ENCODE measurements at places on chromosomes 7 and 10. TPM values are rescaled to one million over a fixed set of nuclear protein-coding genes. Genes with fewer than 3 reads are reported as not detected.

- H3K36me3 ChIP-seq, result peaks cover 4% of the 10 kb centered on the region
- no peaks in the 10 kb centered on the region for H3K27me3 ChIP-seq
- H3K4me3 ChIP-seq, result no peak overlapping the region
- H3K27ac ChIP-seq, result no peak overlapping the region
Measured at GRCh38 chr10:103062854-103063590, 130.1 kb downstream of the NT5C2 start.

GRCh38 chr7:75716992-75717626 is 21.6 kb downstream of the HIP1 start:
- no peak overlapping the region for H3K4me3 ChIP-seq
- no peaks in the 10 kb centered on the region for H3K36me3 ChIP-seq
- H3K27me3 ChIP-seq, result no peaks in the 10 kb centered on the region
- H3K4me1 ChIP-seq, result no peaks in the 10 kb centered on the region

DNA sequence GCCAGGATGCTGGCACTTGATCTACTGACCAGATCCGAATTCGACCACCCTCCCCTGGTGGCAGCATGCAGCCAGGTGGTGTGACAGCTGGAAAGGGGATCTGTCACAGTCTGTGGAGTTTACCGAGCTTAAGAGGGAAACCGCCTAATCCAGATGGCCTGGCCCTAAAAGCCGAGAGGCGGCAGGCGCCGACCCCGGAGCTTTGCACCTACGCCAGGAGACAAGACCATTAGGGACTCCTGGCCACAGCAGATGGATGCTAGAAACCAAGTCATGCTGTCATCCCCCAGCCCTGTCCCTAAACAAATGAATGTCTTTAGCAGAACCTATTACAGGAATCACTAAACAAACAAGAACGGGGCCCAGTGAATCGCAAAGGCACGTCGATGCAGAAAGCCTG is 27.7 kb downstream of the RCC1L start:
- H3K27me3 ChIP-seq, result no peaks in the 10 kb centered on the region
- DNase-seq, result no peak
- H3K4me3 ChIP-seq, result no peak overlapping the region
- H3K4me1 ChIP-seq, result no peaks in the 10 kb centered on the region

GRCh38 chr7:157235357-157236333 is 96.9 kb downstream of the UBE3C start:
- no peaks in the 10 kb centered on the region for H3K27me3 ChIP-seq
- no peak overlapping the region for H3K4me3 ChIP-seq

- H3K27me3 ChIP-seq, result no peaks in the 10 kb centered on the region
- no peak overlapping the region for H3K4me3 ChIP-seq
- no peak overlapping the region for H3K27ac ChIP-seq
- H3K4me1 ChIP-seq, result peaks cover 4% of the 10 kb centered on the region
- no peaks in the 10 kb centered on the region for H3K36me3 ChIP-seq
Measured at GRCh38 chr10:70811881-70812280, 3.9 kb upstream of the SGPL1 start.

DNA sequence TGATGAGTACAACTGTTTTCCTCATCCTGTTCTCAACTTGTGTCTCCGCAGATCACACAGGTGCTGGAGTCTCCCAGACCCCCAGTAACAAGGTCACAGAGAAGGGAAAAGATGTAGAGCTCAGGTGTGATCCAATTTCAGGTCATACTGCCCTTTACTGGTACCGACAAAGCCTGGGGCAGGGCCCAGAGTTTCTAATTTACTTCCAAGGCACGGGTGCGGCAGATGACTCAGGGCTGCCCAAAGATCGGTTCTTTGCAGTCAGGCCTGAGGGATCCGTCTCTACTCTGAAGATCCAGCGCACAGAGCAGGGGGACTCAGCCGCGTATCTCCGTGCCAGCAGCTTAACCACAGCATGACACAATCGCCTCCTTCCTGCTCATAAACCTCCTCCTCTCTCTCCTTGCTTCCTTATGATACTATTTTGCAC is 126.7 kb upstream of the PRSS58 start:
- H3K27me3 ChIP-seq, result no peaks in the 10 kb centered on the region
- DNase-seq, result no peak
- H3K4me1 ChIP-seq, result no peaks in the 10 kb centered on the region

DNA sequence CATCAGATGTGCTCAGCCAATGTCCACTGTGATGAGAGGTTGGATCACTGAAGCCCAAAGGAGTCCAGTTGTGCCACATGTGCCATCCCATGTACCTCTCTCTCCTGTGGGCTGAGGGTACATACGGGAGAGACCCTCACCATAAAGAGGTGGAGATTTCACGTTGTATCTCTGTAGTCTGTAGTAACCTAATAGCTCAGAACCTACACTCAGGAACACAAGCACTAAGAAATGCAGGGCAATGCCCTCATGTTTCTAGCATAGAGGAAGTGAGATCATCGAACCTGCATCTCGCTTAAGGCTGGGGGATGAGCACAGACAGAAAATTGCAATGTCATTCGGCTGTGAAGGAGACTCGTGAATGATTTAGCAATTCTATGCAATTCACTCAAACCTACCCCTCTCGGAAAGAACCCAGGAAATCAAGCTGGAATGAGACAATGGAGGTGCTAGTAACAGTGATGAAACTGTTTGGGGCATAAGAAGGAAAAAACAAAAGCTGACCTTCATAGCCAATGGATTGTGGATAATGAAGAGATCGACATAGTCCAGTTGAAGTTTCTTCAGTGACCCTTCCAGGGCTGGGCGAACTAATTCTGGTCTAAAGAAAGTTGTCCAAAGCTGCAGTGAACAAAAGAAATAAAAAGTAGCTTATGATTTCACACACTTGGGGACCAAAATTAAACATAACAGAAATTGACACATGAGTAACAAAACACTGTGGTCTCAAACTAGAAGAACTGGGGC is 80.3 kb upstream of the UCN3 start:
- no peak overlapping the region for H3K27ac ChIP-seq
- no peak for DNase-seq
- no peak overlapping the region for H3K4me3 ChIP-seq
- H3K4me1 ChIP-seq, result peaks cover 9% of the 10 kb centered on the region
- no peaks in the 10 kb centered on the region for H3K36me3 ChIP-seq

DNA sequence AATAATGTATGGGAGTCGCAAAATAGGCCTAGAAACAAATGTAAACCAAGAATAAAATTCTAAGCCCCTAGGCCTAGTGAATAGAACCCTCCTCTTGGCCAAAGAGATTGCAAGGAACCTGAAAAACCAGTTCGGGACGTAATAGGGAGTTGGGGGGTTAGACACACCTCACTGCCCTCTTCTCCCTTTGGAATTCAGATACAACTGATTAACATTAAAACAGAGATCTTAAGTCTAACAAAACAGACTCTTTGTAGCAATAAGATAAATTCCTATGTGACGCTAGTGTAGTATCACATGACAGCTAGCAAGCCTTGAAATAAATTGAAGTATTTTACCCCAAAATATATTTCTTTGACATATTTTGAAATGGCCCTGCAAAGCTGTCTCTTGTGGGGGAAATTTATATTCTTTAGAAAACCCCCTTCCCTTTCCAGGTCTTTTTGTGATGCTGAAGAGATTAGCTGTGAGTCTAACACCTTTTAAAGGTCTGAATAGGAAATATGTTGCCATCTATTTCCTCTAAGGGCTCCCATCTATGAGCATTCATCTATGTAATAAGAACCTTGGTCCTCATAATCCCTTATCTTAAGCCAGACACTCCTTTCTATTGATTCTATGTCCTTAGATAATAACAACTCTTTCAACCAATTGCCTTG is 623.4 kb upstream of the NRG3 start:
- no peaks in the 10 kb centered on the region for H3K4me1 ChIP-seq
- H3K27ac ChIP-seq, result no peak overlapping the region
- H3K4me3 ChIP-seq, result no peak overlapping the region
- no peak for DNase-seq
- H3K27me3 ChIP-seq, result no peaks in the 10 kb centered on the region

- H3K4me1 ChIP-seq, result peaks cover 23% of the 10 kb centered on the region
- H3K27me3 ChIP-seq, result no peaks in the 10 kb centered on the region
- no peak overlapping the region for H3K4me3 ChIP-seq
- H3K36me3 ChIP-seq, result no peaks in the 10 kb centered on the region
Measured at GRCh38 chr7:112073530-112073929, 132.7 kb downstream of the DOCK4 start.

- H3K4me3 ChIP-seq, result no peak overlapping the region
- no peaks in the 10 kb centered on the region for H3K27me3 ChIP-seq
- H3K4me1 ChIP-seq, result no peaks in the 10 kb centered on the region
- H3K36me3 ChIP-seq, result no peaks in the 10 kb centered on the region
Measured at GRCh38 chr10:120578890-120579289, 121.9 kb downstream of the PLPP4 start.

DNA sequence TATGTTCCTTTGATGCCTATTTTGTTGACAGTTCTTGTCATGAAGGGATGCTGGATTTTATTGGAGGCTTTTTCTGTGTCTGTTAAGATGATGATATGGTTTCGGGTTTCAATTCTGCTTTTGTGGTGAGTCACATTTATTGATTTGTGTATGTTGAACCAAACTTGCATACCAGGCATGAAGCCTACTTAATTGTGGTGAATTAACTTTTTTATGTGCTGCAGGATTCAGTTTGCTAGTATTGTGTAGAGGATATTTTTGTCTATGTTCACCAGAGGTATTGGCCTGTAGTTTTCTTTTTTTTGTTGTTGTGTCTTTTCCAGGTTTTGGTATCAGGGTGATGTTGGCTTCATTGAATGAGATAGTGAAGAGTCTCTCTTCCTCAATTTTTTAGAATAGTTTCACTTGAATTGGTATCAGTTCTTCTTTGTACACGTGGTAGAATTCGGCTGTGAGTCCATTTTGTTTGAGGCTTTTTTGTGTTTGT is 345.9 kb downstream of the KIF20B start:
- DNase-seq, result no peak
- no peak overlapping the region for H3K4me3 ChIP-seq
- H3K36me3 ChIP-seq, result no peaks in the 10 kb centered on the region
- H3K27me3 ChIP-seq, result no peaks in the 10 kb centered on the region

- DNase-seq, result no peak
- no peak overlapping the region for H3K4me3 ChIP-seq
- no peaks in the 10 kb centered on the region for H3K36me3 ChIP-seq
- no peaks in the 10 kb centered on the region for H3K4me1 ChIP-seq
- H3K27me3 ChIP-seq, result no peaks in the 10 kb centered on the region
- H3K27ac ChIP-seq, result no peak overlapping the region
Measured at GRCh38 chr10:68155615-68156210, 46.4 kb downstream of the MYPN start.

GRCh38 chr7:45007106-45007505 is 7.1 kb downstream of the CCM2 start:
- DNase-seq, result no peak
- H3K4me1 ChIP-seq, result peaks cover 1% of the 10 kb centered on the region
- no peaks in the 10 kb centered on the region for H3K36me3 ChIP-seq
- no peaks in the 10 kb centered on the region for H3K27me3 ChIP-seq

DNA sequence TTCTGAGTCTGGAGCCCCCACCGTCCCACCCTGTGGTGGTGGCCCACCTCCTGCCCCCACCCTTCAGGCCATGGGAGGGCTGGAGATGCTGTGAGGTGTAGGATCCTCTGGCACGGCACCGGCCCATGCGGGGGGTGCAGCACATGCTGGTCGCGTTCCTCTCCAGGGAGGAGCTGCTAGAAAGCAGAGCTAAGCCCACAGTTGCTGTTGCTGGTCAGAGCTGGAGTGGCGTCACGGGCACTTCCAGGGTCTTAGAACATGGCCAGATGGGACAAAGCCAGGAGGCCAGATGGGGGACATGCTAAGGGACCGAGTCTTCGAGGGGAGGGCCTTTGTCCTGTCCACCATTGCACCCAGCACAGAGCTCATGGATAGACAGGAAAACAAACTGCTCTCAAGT is 21.6 kb downstream of the AGAP3 start:
- H3K36me3 ChIP-seq, result no peaks in the 10 kb centered on the region
- no peak for DNase-seq
- H3K4me3 ChIP-seq, result no peak overlapping the region

DNA sequence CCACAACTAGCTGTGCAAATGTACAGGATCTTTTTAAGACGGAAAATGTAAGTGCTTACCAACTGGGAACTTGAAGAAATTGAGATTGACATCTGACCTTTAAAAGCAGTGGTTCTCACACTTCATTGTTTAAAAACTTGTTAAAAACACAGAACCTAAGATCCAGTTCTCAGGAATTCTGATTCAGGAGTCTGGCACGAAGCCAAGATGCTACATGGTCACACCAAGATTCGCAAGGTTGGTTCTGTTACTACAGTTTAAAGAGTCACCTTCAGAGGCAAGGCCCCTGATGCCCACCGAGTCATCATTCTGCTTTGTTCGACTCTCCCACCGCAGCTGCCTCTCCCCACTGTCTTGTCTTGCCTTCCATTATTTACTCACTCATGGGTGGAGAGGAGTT is 113.3 kb downstream of the GLI3 start:
- H3K36me3 ChIP-seq, result no peaks in the 10 kb centered on the region
- no peak overlapping the region for H3K27ac ChIP-seq
- no peak overlapping the region for H3K4me3 ChIP-seq
- no peaks in the 10 kb centered on the region for H3K27me3 ChIP-seq
- no peaks in the 10 kb centered on the region for H3K4me1 ChIP-seq

DNA sequence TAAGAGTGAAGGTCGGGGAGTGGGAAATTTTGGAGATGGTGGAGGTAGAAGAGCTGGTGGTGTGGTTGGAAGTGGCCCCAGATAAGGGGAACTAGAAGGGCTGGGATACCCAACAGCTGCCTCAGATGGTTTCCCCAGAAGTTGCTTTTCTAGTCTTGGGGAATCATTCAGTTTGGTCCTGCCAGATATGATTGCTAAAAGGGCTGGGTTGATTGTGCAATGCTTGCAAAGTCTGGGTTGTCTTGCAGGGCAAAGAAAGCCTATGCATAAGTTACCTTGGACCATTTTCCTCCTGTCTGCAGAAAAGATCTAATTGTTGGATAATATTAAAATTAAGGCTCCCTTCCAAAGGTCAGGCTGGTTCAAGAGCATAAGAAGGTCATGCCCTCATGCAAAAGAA is 213.8 kb upstream of the ZNF804B start:
- no peak overlapping the region for H3K4me3 ChIP-seq
- no peaks in the 10 kb centered on the region for H3K4me1 ChIP-seq
- no peak for DNase-seq
- H3K27ac ChIP-seq, result no peak overlapping the region
- no peaks in the 10 kb centered on the region for H3K27me3 ChIP-seq

DNA sequence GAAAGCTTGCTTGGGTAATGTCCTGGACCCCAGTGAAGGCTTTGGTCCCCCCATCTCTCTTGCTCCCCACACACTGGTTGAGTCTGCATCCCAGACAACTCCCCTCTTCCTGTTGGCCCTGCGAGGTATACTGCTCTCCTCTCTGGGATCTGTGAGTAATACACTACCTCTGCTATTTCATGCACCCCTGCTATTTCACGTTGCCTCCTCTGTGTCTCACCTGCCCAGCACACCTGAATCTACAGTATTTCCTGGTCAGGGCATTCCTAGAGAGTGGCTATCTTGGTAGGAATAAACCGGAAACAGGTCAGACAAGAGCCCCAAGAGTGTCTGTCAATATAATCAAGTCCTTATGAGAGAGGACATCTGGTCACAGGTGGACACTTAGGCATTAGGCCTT is 114.3 kb upstream of the ODAD2 start:
- peaks cover 5% of the 10 kb centered on the region for H3K4me1 ChIP-seq
- H3K27ac ChIP-seq, result no peak overlapping the region
- H3K36me3 ChIP-seq, result no peaks in the 10 kb centered on the region

Gene CALML5
- polyA plus RNA-seq, result not detected

Gene SLC18A2
- polyA plus RNA-seq, result 1.1 TPM

Gene NKX6-2
- polyA plus RNA-seq, result 7.1 TPM

Gene BEND7
- polyA plus RNA-seq, result 5.0 TPM

Gene CAPZA2
- polyA plus RNA-seq, result 73.9 TPM

Gene CNTNAP2
- polyA plus RNA-seq, result 1.3 TPM

Measured in liver (tissue), 10 donors.